MV-4-11 (cell line): ENCODE measurements at places on chromosomes 16 and 17.

GRCh38 chr17:69325518-69326376 is 1.2 kb downstream of the ABCA5 start:
- no peak for DNase-seq

DNA sequence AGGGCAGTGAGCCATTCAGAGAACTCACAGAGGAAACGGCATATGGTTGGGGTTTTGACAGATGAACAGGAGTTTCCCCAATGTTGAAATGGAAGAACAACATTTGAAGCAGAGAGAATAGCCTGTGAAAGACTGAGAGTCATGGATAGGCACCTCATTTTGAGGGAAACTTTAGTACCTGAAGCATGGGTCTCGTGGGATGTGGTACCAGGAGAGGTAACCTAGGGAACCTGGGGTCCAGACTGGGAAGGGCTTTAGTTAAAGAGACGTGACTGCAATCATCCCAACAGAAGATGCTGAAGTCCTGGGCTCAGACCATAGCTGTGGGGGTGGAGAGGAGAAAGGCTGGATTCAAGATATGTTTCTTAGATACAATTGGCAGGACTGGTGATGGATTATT is 137.8 kb upstream of the CCL2 start:
- DNase-seq: no peak

DNA sequence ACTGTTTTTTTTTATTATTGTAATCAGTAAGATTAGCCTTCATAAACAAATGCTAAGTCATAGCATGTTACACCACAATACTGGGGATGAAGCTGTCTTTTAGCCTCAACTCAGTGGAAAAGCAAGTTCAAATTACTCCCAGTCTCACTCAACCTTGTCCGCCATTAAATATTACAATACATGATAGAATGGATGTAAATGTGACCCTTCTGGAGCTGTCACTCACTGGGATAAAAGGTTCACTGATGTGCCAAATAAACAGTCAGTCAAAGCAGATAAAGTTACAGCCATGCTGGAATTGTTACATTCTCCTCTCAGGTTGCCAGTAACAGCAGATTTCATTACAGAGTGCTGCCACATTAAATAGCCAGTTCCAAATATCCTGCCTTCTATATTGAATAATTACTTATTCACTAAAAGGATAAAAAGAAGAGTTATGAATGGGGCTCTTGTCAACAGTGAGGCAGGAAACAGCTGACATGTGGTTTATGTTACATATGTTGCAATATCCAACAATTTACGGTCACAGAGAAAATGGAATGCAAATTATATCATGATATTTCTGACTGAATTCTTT is 53.4 kb downstream of the BRIP1 start:
- peak; percentile 45 for DNase-seq

GRCh38 chr17:55983096-55983495 is 170.2 kb upstream of the ANKFN1 start:
- no peak for DNase-seq

DNA sequence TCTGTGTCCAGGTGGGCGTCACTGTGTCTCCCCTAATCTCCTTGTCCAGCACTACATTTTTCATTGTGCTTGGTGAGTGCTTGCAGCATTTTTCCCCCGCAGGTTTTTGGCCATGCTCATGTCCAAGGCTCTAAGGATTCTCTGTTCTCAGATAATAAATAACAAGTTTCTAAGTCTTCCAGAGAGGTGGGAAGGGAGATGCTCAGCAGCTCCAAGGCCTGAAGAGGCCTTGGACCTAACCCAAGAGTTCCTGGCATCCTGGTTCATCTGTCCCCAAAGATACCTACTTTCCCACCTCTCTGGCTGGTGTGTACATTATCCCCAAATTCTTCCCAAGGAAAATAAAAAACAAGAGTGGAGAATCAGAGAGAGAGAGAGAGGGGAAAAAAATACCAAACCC is 45.3 kb downstream of the MEOX1 start:
- DNase-seq: no peak

- no peak for DNase-seq
Observed at GRCh38 chr16:76819226-76819916, 371.6 kb upstream of the MON1B start.

- no peak for DNase-seq
Observed at GRCh38 chr17:44917456-44917855, 2.2 kb upstream of the GFAP start.

- no peak for DNase-seq
Observed at GRCh38 chr17:63512896-63513644, 10.1 kb upstream of the KCNH6 start.

- no peak for DNase-seq
Observed at GRCh38 chr16:31871510-31871909, 2.1 kb upstream of the ZNF267 start.

GRCh38 chr17:48693178-48693577 is 29.1 kb downstream of the PRAC1 start:
- DNase-seq: no peak

GRCh38 chr17:41781404-41782110 is 5.0 kb downstream of the JUP start:
- DNase-seq: no peak

GRCh38 chr17:19958023-19958422 is 19.6 kb downstream of the AKAP10 start:
- DNase-seq: no peak

DNA sequence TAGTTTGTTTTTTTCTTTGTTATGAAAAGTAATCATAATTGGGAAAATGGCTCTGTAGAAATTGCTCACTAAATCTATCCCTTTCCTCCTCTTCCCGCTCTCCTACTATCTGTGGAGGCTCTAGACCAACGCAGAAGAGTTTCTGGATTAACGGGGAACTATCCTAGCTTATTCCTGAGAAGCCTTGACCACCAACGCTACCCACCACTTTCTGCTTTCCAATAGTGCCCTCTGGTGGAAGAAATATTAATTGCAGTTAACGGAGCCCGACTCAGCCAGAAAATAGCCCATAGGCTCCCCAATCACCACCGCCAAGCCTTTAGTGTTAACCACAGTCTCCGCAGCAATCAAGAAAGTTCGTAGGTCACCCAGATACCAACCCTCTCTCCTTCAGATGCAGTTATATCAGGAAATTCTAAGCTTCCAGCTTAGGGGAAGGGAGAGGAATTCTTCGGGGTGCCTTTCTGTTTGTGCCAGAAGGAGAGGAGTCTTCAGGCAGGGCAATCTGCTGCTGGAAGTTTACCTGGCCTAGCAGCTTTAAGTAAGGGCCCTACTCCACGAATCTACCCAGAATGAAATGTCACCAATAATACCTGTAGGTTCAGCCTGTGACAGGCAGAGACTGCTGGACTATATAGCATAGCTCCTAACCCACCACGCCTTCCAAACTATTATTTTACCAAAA is 23.0 kb upstream of the NSRP1 start:
- peak; percentile 59 for DNase-seq

DNA sequence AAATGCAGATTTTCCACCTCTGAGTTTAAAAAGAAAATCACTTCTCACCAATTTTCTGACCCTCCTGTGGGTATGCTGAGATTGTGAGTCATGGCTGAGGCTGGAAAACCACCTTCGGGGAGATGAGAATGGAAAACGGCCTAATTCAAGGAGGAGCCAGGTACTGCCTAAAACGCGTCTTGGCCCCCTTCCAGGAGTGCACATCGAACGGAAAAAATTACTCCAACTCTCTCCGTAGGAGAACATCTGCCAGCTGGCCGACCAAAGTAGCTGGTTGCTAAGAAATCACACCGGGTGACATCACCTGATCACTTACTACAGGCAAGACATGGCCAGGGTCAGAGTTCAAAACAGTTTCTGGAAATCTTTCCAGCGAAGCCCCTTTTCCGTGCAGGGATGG is 107.6 kb downstream of the ZNF423 start:
- no peak for DNase-seq

- DNase-seq: no peak
Observed at GRCh38 chr16:74033441-74033995, 263.1 kb upstream of the PSMD7 start.

DNA sequence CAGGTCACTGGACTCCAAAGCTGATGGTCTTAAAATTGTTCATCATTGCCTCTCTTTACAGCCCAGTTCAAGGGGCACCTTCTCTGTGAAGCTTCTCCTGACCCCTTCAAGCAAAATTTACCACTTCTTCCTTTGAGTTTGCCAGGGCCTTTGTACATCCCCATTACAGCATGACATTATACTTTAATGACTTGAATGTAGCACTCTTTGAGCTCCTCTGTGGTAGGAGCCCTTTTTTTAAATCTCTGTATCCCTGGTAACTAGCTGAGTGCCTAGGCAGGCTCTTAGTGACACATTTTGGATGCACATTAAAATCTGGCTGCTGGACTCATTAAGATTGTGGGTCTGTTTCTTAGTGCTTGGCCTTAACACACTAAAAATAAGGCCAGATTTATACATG is 412.1 kb downstream of the CA10 start:
- DNase-seq: no peak
